ENCODE measurements at places on chromosomes 3 and 15.

DNA sequence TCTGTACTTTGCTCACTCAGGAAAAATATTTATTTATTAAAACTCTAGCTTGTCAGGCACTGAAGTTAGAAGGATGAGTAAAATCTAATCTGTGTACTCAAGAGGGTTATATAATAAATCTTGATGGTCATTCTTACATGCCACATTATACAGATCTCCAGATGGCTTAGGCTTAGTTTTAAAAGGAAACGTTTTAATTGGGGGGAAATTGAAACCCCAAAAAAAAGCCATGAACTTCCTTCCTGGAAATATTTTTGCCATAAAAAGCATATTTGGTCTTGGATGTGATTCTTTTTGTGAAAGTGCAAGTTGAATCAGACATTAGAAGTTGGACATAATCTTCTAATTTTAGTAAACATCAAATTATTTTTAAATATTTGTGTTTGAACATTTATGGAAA lies 6.0 kb downstream of the SENP8 start:
- no peak for DNase-seq

- DNase-seq = no peak
Observed at GRCh38 chr15:80485370-80486164, 81.4 kb downstream of the ARNT2 start.

GRCh38 chr3:159892171-159892795 lies 96.4 kb upstream of the IL12A start:
- DNase-seq = no peak

- no peak for DNase-seq
Observed at GRCh38 chr3:192931825-192932224, 14.2 kb upstream of the MB21D2 start.

GRCh38 chr3:124431331-124431994 lies 298.8 kb upstream of the UMPS start:
- no peak for DNase-seq

- DNase-seq = no peak
Observed at GRCh38 chr3:192685801-192686200, 41.5 kb downstream of the FGF12 start.

DNA sequence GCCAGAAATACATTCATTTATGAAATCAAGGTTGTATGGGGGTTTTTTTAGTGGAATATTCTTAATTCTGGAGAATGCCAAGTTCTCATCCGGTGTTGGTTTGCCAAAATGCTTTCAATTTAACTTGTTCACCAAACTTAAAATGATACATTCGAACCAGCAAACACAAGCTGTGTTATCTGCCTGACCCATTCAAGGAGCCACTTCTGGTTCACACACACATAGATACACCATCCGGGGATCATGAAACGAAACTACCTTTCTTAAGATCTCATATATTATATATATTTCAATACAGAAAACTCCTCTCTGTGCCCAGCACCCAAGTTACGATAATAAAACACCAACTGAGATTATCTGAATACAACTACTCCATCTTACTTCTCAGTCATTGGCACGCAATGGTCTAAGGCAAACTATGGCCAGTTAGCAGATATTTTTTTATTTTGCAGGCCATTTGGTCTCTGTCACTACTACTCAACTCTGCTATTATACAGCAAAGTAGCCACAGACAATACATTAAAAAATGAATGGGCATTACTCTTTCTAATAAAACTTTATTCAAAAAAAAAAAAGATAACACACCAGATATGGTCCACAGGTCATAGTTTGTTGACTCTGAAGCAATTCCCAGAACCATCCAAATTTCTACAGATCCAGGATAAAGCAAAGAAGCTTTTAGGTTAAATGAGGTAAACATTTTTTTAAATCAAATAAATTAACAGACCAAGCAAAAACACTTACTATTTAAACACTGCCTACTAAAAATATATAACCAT lies 89.6 kb downstream of the TBL1XR1 start:
- DNase-seq = no peak

DNA sequence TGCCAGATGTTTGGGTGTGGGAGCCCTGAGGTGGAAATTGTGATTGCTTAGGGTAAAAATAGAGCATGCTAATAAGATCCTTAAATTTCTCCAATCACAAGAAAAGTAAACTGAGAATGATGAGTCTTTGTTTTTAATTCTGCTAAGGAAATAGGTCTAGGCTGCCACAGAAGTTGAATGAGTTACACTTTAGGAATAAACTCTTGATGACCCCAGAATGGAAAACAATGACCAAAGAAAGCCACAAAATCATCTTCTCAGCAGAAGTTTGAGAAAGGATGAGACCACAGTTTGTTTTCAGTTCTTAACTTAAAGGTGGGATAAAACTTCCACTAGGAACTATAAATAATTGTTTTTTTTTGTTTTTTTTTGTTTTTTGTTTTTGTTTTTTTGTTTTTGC lies 164.6 kb upstream of the BCL6 start:
- no peak for DNase-seq

DNA sequence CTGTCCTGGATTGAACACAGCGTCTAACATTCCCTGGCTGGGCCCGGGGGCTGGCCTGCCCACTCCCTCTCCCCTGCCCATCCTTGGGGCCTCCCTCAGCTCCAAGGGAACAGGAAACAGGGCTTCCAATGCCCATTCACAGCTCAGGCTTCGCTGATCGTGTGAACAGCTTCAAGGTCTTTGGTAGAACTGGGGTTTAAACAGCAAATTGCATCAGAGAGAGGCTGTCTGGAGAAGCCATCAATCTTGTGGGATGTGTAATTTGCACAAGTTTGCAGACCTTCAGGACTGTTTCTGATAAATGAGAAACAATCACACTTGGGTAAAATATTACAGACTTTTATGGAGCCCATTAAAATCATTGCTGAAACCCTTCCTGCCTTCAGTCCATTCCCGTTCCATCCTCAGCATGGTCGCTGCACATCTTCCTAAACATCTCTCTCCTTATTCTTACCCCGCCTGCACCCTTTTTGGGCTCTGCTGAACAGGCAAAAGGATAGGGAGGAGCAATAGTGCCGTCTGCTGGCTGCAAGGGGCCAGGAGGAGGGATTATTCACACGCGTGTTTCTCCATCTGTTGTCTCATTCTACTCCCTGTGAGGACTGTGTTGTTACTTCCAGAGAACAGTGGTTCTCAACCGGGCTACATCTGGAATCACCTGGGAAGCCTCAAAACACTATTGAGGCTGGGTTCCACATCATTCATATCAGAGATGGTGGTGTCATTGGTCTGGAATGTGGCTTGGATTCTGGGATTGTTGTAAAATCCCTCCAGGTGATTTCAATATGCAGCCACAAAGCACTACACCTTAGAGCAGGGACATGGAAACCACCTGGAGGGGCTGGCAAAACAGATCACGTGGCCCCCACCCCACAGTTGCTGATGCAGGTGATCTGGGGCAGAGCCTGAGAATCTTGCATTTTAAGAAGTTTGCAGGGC lies 116.3 kb downstream of the CLSTN2 start:
- no peak for DNase-seq

DNA sequence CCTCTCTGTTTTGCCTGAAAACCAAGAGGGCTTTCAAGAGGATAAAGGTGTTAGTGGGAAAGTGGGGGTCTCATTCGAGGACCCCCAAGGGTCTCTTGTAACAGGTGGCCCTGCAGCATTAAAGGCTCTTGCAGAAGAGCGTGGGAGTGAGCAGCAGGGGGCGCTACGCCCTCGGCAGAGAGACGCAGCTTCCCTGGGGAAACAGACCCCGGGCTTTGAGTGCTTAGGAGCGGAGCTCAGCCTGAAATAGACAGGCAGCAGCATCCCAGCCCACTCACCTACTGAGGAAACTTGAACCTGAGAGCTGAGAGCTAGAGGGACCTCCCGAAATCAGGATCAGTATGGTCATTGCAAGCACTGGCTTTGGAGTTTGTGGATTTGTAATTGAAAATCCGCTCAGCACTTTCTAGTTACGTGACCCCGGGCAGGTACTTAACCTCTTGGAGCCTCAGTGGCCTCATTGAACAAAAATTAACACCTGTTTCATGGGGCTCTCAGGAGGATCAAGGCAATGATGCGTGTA lies 25.7 kb downstream of the RPLP1 start:
- peak; percentile 62 for DNase-seq

DNA sequence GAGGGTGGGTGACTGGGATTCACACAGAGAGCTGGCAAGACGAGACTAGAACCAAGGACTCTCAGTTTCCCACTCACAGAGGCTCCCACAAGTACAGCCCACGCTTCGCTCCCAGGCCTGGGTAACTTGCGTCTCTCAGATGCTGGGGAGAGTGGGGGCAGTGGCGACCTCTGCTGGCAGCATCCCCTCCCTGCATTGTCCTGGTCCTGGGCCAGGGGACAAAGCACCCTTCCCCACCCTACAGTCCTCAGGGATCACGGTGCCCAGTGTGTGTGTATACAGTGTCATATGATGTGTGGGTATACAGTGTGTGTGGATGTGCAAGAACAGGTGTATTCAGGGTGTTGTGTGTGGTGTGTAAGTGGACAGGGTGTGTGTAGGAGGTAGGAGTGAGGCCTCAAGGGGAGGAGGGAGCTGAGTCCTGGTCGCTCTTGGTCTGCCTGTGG lies 12.8 kb downstream of the VILL start:
- peak; percentile 65 for DNase-seq

DNA sequence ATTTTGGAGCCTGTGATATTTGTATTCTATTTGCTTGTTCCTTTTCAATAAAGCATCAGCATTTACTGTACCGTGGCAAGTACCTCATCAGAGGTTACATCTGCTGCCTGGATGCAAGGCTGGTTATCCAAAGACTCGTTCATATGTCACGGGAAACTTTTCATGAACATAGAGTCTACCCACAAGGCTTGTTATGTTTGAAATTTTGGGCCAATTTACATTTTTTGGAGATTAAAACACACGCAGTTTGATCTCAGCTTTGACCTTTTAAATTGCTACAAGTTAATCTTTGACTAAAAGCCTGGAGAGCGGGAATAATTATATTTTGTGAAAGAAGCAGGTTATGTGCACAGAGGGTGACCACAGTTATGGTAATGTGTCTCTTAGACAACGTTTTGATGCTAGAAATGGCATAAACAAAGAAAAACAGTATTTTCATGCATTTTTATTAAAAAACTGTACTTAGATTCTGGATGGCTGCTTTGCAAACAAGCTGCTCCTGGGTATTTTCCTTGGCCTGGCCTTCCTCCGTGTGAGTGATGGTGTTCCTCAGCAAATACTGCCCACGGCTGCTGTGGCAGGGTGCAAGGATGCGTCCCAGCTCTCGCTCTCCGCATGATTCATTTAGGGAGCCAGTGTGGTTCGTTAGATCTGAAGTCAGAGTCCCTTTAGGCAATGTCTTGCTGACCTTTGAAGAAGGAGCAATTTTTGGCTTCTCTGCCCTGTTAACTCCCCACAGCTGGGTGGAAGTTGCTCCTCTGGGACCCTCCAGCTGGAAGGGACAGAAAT lies 27.1 kb downstream of the CHST2 start:
- DNase-seq = no peak

DNA sequence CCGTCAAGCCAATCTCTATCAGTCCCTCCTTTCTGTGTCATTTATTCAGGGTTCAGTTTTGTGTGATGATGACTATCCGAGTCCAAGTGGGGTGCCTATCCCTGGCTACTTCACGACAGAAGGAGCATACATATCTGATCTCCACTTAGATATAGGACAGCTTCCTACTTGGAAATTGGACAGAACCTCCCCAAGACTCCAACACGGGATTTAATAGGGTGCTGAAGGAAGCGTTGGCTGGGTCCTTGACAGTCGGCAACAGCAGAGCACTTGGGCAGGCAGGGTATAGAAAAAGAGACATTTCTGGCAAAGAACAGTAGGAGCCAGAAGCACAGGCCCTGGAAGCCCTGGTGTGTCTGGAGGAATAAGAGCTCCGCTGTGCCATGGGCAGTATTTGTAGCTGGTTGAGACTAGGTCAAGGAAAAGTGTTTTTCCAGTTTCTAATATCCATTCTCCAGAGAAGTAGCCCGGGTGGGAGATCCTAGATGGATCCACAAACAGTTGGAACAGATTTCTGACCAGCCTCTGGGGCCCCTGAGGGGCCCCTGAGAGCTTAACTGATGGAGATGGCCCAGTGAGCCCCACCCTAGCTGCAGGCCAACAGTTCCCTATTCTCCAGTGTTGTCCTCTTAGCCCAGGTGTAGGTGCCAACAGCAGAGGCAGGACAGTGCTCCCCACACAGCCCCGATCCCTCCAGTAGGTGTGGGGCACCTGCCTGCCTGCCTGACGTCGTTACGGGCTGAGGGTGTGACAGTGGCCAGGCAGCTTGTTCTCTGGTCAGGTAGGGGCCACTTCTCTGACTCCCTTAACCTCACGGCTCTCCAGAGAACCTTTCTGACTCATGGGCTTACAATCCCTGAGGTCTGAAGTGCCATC lies 130.8 kb downstream of the CHCHD6 start:
- no peak for DNase-seq

DNA sequence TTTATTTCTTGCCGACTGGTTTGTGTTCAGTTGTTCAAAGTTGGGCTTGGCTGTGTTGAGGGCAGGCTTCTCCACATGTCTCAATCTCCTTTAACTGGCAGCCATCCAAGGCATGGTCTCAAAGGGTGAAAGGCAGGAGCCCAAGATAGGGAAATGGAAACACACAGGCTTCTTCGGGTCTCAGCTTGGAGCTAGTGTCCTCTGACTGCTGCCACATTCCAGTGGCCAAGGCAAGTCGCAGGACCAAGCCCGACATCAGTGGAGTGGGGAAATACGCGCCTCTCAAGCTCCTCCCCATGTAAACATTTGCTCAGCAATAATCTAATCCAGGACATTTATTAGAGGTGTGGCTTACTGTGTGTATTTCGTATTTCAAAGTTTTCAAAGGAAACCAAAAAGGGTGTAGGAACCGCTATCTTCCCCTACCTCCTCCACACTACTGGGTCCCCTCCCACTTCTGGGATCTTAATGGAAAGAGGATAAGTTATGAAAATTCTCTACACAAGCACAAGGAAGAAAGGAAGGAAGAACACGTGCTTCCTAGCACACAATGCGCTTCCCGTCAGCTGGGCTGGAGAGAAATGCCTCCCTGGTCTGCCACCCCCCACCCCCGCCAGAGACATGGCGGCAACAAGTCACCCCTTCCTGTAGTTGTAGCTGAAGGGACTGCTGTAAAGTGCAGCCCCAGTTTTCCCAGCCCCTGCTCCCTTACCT lies 181.7 kb downstream of the FAM43A start:
- DNase-seq = no peak

- no peak for DNase-seq
Observed at GRCh38 chr3:12998648-12999047, 74.6 kb downstream of the IQSEC1 start.

GRCh38 chr3:129689036-129689435 lies 82.6 kb upstream of the PLXND1 start:
- no peak for DNase-seq

DNA sequence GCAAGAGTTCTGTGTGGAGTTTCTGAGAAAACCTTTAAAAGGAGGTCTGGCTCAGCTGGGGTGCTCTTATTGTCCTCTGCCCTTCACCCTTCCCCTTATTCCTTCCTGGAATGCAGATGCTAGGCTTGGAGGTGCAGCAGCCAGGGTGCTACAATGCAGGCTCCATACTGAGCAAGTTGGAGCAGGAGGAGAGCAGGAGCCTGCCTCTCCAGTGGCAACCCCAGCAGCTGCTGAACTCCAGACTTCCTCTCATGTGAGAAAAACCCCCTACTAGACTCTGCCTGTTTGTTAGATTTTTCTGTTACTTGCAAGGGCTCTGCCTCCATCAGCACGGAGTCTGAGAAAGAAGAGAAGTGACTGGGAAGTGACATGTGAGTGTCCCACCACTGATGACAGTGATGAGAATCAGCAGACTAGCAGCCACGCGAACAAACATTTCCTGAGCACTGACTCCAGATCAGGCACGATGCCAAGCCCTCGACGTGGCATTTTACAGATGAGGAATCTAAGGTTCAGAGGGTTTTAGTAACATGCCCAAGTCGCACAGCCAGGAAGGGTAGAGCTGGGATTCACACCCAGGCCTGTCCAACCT lies 16.1 kb upstream of the RARRES1 start:
- no peak for DNase-seq

All from activated CD8-positive, alpha-beta memory T cell treated with anti-CD3 and anti-CD28 coated beads, Interleukin-2, amount 50 U/mL, for 4 hours (primary cell).